ENCODE measurements at places on chromosomes 5 and 9. TPM values are rescaled to one million over a fixed set of nuclear protein-coding genes. Genes with fewer than 3 reads are reported as not detected.

DNA sequence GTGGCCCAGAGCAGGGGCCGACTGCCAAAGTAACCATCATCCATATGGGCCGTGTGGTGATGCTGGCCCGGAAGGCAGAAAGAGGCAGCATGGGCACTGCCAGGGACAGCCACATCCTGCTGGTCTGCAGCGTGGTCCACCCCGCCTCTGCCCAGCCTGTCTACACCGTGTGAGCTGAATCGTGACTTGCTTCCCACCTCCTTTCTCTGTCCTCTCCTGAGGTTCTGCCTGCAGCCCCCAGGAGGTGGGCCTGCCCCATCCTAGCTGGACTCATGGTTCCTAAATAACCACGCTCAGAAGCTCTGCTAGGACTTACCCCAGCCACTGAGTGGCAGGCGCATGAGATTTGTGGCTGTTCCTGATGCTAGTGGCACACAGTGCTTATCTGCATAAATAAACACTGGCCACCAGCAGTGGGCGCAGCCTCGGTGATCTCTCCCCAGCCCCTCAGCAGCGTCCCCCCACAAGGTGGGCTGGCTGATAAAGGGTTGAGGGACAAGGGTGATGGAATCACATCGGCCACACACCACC lies 22.6 kb upstream of the SUSD3 start:
- H3K4me3 ChIP-seq: no peak overlapping the region
- H3K27ac ChIP-seq: no peak overlapping the region
- DNase-seq: no peak
- peaks cover 48% of the 10 kb centered on the region for H3K36me3 ChIP-seq

Gene IDNK
- total RNA-seq: 8.2 TPM

- no peak for DNase-seq
- no peaks in the 10 kb centered on the region for H3K36me3 ChIP-seq
- H3K27me3 ChIP-seq: peaks cover 10% of the 10 kb centered on the region
- no peak overlapping the region for H3K4me3 ChIP-seq
Observed at GRCh38 chr5:175557778-175558177, 79.4 kb downstream of the SFXN1 start.

DNA sequence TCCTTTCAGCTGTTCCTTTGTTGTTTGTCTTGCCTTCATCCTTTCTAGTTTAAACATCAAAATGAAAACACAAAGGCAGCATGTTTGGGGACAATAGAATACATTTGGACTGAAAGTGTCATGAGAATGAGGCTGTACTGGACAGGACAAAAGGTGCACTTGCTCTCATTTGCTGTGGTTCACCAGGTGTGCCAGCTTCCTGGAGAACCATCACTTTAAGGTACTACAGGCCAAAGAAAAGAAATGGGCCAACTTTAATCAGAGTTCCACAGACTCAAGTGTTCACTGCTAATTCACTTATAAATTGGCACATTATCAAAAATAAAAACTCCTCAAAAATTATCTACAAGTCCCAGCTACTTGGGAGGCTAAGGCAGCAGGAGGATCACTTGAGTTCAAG lies 53.8 kb downstream of the ABHD17B start:
- no peak overlapping the region for H3K27ac ChIP-seq
- DNase-seq: no peak
- H3K27me3 ChIP-seq: no peaks in the 10 kb centered on the region
- peaks cover 30% of the 10 kb centered on the region for H3K36me3 ChIP-seq
- peaks cover 17% of the 10 kb centered on the region for H3K4me1 ChIP-seq

GRCh38 chr5:172821340-172821985 lies 12.6 kb upstream of the ERGIC1 start:
- no peaks in the 10 kb centered on the region for H3K27me3 ChIP-seq
- no peaks in the 10 kb centered on the region for H3K4me1 ChIP-seq
- H3K4me3 ChIP-seq: no peak overlapping the region

DNA sequence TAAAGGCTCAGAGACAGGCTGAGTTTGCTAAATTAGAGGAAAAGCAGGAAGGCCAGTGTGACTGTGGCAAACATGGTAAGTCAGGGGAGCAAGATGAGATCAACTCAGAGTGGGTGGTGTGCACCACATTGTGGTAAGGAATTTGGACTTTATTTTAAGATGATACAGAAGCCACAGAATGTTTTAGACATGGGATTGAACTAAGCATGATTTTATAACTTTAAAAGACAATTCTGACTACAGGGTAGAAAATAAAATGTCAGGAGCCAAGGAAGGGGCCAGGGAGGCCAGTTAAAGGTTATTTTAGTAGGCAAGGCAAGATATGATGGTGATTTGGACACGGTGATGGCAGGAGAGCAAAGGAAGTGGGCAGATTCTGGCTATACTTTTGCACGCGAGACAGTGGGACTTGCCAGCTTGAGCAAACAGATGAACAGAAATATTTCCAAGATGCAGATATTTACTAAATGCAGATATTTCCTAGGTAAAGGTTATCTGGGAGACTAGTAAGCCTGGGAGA lies 53.9 kb downstream of the TSSK1B start:
- H3K27ac ChIP-seq: no peak overlapping the region
- H3K27me3 ChIP-seq: peaks cover 2% of the 10 kb centered on the region
- peaks cover 46% of the 10 kb centered on the region for H3K4me1 ChIP-seq

Data from activated CD4-positive, alpha-beta memory T cell treated with anti-CD3 and anti-CD28 coated beads, Interleukin-2, amount 10 ng/mL, durations not matched to agents 7 days and 5 days (primary cell).